ENCODE measurements at places on chromosomes 12 and 14.

DNA sequence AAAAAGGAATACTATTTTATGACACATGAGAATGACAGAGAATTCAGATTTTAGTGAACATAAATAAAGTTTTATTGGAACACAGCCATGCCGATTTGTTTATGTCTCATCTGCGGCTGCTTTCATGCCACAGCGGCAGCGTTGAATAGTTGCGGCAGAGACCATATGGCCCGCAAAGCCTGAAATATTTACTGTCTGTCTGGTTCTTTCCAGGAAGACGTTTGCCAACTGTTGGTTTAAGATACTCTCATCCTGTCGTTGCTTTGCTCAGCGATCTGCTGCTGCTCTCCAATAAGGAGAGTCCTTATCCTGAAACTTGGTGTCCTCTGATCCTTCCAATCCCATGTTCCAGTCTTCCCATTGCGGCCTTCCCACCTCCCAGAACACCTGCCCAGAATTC, 89.9 kb downstream of the SLC24A4 start:
- DNase-seq, result no peak

DNA sequence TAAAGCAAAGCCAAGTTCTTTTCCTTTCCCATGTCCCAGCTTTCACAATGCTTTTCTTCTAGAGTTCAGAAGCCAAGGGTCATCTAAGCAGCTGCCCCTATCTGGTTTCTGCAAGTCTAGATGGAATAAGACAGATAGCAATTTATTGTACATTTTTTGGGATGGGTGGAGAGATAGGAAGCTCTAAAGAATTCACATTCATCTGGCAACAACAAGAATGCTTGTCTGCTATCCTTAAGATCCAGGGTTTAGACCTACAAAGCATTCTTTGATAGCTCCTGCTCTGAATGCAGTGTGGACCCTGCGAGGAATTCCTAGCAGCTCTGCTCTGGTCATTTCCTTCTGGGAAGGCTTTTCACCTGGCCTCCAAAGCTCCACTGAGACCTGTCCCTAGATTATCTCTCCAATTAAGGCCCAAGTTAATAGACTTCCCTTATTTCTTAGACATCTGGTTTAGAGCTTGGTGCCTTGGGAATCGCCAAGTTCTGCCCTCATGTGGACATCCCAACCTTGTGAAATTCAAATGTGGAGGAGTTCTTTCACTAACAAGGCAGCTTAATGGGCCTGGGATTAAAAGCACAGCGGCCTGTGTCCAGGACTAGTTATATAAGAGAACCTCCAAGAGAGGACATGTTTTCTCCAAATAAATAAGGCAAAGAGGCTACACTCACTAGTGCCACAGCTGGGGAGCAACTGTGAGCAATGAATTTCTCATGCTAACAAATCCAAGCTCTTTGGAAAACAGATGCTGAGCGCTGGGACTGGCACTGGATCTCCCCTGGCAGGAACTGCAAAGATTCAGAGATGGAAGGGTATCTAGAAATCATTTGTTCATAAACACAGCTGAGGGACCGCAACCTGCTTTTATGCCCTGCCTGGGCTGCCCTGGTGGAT, 384.5 kb upstream of the DDHD1 start:
- no peak for DNase-seq

DNA sequence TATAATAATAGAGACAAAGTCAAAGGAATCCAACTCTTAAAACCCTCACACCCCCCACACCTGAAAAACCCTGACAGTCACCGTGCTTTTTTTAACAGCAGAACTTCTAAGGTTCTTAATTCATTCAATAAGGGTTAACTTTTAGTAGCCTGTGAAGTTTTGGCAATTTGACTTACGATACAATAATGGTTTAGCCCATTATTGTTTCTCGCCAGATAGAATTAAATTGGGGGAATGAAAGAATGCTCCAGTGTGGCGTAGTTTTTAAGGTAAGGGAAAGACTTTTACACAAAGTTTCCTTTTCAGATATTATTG, 604 bp upstream of the MAGOHB start:
- no peak for DNase-seq

GRCh38 chr12:71686658-71687025, 760 bp downstream of the TMEM19 start:
- no peak for DNase-seq

- DNase-seq, result no peak
Observed at GRCh38 chr12:50618864-50619609, 114.3 kb downstream of the DIP2B start.

DNA sequence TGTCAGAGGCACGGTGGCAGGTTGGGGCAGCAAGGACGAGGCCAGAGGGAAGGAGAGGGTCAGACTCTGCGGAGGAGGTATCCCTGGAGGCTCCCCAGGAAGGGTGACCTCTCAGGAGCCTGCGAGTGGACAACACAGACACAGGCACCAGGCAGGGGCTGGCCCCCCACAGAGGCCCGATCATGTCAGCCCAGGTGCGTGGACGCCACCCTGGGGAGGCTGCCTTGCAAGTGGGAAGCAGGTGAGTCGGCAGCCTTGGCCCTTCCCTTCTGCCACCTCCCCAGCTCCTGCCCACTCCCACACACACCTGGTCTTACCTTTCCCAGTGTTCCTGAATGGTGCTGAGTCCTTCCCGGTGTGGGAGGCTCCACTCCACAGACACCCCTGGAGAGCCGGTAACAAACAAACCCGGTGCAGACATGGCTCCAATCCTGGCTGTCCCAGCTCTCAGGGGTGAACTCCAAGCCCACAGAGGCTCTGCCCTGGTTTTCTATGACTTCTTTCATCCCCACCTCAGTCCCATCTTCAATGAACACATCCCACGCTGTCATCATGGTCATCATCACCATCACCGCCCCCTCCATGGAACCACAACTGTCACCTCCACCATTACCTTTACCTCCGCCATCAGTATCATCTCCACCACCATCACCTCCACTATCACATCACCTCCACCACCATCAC, 5.2 kb downstream of the ZBTB42 start:
- DNase-seq, result no peak

- DNase-seq, result no peak
Observed at GRCh38 chr12:32240162-32240561, 133.5 kb downstream of the BICD1 start.

DNA sequence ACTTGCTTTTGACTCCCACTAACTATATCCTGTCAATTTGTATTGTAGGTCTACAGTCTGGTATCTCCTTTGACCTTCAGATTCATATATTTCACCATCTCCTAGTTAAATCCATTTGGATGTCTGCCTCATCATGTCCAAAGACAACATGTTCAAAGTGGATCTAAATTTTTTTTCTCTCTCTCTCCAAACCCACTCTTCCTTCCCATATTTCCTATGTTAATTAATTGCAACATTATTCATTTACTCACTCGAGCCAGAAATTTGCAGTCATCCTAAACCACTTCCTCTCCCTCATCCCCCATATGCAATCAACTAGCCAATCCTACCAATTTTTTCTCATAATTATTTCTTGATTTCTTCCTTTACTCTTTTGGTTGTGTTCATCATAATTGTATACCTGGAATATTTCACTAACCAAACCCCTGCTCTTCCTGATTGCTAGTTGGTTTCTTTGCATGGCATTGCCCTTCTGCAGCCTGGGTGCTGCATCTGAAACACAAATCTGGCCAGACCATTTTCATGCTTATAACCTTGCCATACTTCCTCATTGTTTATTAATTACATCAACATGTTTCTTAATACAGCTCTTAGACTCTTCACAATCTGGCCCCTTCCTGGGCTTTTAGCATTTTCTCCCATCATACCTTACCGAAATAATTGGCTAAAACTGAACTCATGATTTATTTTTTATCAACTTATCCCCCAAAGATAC, 442.2 kb downstream of the ADAMTS20 start:
- DNase-seq, result no peak

DNA sequence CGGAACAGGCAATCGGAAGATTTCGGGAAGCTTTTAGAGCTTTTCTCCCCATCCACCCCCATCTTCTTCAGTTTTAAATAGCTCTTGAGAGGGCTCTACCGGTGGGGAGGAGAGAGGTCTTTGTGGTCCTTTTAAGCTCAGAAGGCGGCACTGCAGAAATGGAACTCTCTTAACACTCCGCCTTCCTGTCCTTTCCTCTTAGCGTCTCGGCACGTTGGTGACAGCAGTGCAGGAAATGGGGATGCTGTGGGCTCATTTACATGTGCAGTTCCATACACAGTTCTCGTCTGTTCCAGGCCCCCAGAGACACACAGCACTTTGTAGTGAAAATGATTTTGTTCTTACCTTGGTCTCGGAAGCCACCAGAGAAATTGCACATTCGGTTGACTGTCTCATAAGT, 50.4 kb upstream of the RIN3 start:
- no peak for DNase-seq

- no peak for DNase-seq
Observed at GRCh38 chr14:49550286-49551184, 35.6 kb downstream of the RPS29 start.

GRCh38 chr12:130031571-130032189, 127.9 kb upstream of the TMEM132D start:
- DNase-seq, result peak; percentile 94

DNA sequence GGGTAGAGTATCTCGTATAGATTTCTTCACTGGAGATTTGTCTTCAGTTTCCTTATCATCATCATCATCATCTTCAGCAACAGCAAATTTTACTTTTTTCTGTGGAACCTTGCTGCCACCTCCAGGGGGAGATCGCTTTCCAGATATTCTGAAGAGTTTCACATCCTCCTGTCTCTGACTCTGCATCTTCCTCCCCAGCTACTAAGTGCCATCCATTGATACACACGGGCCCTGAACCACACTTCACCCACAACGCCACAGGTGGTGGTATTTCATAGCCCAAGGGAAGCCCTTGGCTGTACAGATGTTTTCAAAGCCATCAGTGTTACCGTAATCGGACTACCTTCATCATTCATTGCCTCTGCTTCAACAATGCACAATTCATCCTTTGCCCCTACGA, 82.2 kb downstream of the PPP2R5C start:
- DNase-seq, result no peak

GRCh38 chr12:100688451-100688864, 106.1 kb upstream of the ANO4 start:
- no peak for DNase-seq

DNA sequence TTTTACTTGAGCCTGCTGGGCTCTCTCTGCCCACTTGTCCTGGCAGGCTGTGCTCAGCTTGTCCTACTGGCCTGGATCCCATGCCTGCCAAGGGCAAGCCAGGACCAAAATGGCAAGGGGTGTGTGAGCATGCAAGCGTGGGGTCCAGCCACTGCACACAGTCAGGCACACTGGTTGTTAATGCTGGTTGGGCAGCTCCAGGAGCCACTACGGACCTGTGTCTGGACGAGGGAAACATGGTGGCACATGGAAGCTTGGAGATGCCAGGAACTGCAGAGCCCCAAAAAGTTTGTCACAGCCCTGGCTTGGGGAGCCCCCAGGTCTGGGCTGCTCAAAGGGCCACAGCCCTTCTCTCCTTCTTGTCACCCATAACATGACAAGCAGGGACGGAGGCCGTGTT, 83.8 kb downstream of the ACSS3 start:
- no peak for DNase-seq

GRCh38 chr12:131800594-131801135, 27.5 kb upstream of the MMP17 start:
- no peak for DNase-seq

DNA sequence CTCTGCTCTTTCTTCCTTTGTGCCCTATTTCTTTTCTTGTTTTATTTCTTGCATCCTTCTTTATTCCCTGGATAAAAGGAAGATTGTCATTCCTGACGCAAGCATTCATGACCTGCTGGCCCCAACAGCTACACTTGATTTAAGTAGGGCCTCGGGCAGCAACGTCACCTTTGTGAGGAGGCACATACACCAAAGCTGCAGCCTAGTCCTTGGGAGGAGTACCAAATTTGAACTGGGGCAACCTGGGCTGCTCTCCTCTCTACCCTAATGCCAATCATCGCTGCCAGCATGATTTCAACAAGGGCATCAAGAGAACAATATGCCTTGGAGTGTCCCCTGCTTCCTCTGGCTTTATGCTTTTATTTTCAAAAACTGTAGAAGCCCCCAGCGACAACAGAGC, 76.4 kb downstream of the C12orf50 start:
- peak; percentile 15 for DNase-seq

- DNase-seq, result no peak
Observed at GRCh38 chr14:55221968-55222367, 30.6 kb upstream of the DLGAP5 start.

DNA sequence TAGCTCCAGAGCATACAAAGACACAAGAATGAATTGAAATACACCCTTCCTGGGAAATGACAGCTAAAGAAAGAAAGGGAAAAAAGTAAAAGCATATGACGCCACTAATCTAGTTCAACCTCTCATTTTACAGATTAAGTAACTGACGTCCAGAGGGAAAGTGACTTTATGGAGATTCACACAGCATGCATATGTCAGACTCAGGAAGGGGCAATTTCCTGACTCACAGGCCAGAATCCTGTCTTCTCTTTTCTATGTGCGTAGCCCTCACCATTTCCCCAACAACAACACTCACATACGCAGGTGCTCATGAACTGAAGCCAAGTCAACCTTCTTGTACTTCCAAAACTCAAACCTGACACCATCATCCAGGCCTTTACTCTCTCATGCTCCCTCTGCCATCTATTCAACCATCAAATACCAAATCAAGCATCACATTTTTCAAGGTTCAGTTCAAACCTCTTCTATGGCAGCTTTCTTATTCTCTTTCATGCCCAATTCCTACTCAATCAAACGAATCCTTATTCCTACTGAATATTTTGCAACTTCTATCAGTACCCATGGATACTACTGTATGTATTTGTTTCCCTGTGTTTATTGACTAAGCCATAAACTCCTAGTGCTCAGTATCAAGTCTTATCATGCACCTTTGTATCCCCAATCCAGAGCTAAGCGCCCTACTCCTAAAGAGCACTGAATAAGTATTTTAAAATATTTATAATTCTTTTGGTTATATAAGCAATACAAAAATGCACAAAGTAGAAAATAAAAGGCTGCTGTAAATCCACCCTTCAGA, 52.8 kb downstream of the STXBP6 start:
- no peak for DNase-seq

DNA sequence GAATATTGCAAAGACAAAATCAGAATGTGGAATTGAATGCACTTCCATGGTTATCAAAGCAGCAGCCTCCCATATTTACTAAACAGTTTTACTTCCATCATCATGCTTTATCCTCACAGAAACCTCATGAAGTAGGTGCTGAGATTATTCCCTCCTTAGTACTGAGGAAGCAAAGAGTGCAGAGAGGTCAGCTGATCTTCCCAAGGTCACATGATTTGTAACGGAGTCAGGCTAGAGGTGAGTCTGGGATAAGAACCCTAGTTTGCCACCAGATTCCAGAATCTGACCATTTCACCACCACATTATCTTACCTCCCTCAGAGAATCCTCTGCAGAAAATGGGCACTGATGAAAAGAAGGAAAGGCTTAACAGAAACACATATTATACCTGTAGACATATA, 102.0 kb downstream of the LGR5 start:
- no peak for DNase-seq

GRCh38 chr12:95077341-95077740, 3.9 kb upstream of the NR2C1 start:
- DNase-seq, result no peak

- no peak for DNase-seq
Observed at GRCh38 chr14:61420326-61420725, 98.9 kb downstream of the PRKCH start.

GRCh38 chr12:28167981-28168485, 22.2 kb upstream of the CCDC91 start:
- no peak for DNase-seq

GRCh38 chr12:3722368-3722767, 30.5 kb downstream of the CRACR2A start:
- DNase-seq, result no peak
